Right lobe of liver (tissue), 6 donors: ENCODE measurements at places on chromosomes 12 and 14. TPM values are rescaled to one million over a fixed set of nuclear protein-coding genes. Genes with fewer than 3 reads are reported as not detected.
A peak's percentile ranks its signal among the peaks of the same experiment; 100 is the strongest.

- no peak overlapping the region for H3K4me3 ChIP-seq
- peaks cover 51% of the 10 kb centered on the region for H3K4me1 ChIP-seq
- no peak overlapping the region for H3K27ac ChIP-seq
- H3K27me3 ChIP-seq: no peaks in the 10 kb centered on the region
- no peaks in the 10 kb centered on the region for H3K36me3 ChIP-seq
Measured at GRCh38 chr12:62265511-62265910, 5.3 kb downstream of the USP15 start.

DNA sequence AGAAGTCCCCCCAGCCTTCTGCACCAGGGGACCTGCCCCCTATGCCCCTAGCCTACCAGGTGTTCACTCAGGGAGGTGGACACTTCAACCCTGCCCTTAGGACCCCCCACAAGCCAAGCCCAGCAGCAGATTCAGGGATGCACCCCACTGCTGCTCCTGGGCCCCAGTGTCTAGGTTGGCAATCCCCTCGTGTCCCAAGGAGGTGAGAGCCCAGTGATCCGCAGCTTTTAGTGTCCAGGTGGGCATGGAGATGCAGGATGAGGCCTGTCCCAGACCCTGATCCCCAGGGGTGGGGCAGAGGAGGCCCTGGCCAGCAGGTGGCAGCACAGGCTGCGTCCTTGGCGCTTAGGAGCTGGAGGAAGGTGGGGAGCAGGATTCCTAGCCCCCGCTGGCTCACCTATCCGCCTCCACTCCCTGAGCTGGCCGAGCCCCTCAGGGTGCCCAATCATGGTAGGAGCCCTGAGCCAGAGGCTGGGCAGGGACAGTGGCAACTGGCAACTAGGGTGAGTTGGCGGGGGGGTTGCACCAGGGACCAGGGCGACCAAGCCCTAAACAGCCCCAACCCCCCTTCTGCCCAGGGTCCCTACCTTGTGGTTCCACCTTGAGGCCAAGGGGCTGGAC is 4.1 kb downstream of the CKB start:
- peaks cover 25% of the 10 kb centered on the region for H3K4me1 ChIP-seq
- peak; percentile 73 for DNase-seq
- H3K36me3 ChIP-seq: no peaks in the 10 kb centered on the region
- H3K27ac ChIP-seq: no peak overlapping the region
- H3K27me3 ChIP-seq: no peaks in the 10 kb centered on the region

The C3AR1 gene
- total RNA-seq: 11.9 TPM

DNA sequence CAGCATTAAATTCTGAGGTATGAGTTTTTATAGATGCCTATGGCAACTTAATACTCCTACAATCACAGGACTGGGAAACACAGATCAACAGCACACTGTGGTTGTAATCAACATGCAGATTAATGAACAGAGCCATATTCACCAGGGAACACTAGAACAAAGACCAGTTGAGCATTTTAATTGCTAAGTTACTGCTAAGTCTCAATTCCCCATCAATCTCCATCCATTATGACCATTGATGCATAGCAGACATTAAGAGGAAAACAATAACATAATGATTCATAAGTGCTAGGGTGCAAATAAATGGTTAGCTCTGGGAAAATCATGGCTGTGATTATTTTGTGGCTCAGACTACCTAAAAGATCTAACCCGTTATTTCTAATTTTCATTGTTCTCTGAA is 505.6 kb downstream of the TRHDE start:
- H3K27ac ChIP-seq: no peak overlapping the region
- H3K36me3 ChIP-seq: no peaks in the 10 kb centered on the region
- H3K27me3 ChIP-seq: no peaks in the 10 kb centered on the region
- no peak for DNase-seq
- no peaks in the 10 kb centered on the region for H3K4me1 ChIP-seq

The CDC42BPB gene
- 41.0 TPM for total RNA-seq

The TMPRSS12 gene
- total RNA-seq: not detected

- H3K36me3 ChIP-seq: no peaks in the 10 kb centered on the region
- H3K4me3 ChIP-seq: peak overlapping the region; percentile 81
- H3K27me3 ChIP-seq: no peaks in the 10 kb centered on the region
- DNase-seq: no peak
- H3K4me1 ChIP-seq: no peaks in the 10 kb centered on the region
Measured at GRCh38 chr14:70807898-70808415, 1.4 kb downstream of the MAP3K9 start.

The MGST1 gene
- 1,267 TPM for total RNA-seq

The CRIP1 gene
- total RNA-seq: 3.3 TPM

- no peaks in the 10 kb centered on the region for H3K36me3 ChIP-seq
- no peak overlapping the region for H3K4me3 ChIP-seq
- H3K27me3 ChIP-seq: no peaks in the 10 kb centered on the region
- no peaks in the 10 kb centered on the region for H3K4me1 ChIP-seq
Measured at GRCh38 chr12:121767525-121768016, 25.9 kb downstream of the RHOF start.

The ANGEL1 gene
- total RNA-seq: 9.3 TPM

GRCh38 chr14:100403802-100404365 is 80.7 kb downstream of the SLC25A47 start:
- no peaks in the 10 kb centered on the region for H3K27me3 ChIP-seq
- no peaks in the 10 kb centered on the region for H3K36me3 ChIP-seq
- no peak for DNase-seq
- H3K27ac ChIP-seq: no peak overlapping the region
- no peak overlapping the region for H3K4me3 ChIP-seq
- H3K4me1 ChIP-seq: peaks cover 9% of the 10 kb centered on the region

The SSPN gene
- 0.18 TPM for total RNA-seq

The GZMH gene
- total RNA-seq: 0.93 TPM
